ENCODE measurements at places on chromosomes 6 and 20.

DNA sequence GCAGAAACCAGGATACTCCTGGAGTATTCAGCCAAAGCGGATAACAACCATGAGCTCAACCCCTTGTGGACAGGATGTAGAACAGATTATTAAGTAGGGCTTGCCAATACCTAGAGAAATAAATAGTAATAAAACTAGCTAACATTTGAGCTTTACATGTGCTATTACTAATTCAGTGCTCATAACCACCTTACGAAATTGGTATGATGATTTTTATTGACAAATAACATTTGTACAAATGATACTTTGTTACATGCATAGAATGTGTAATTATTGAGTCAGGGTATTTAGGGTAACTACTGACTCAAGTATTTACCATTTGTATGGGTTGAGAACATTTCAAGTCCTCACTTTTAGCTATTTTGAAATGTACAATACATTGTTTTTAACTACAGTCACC lies 287.9 kb downstream of the CDC5L start:
- DNase-seq: no peak

GRCh38 chr6:168072261-168072660 lies 6.8 kb downstream of the FRMD1 start:
- DNase-seq: no peak

DNA sequence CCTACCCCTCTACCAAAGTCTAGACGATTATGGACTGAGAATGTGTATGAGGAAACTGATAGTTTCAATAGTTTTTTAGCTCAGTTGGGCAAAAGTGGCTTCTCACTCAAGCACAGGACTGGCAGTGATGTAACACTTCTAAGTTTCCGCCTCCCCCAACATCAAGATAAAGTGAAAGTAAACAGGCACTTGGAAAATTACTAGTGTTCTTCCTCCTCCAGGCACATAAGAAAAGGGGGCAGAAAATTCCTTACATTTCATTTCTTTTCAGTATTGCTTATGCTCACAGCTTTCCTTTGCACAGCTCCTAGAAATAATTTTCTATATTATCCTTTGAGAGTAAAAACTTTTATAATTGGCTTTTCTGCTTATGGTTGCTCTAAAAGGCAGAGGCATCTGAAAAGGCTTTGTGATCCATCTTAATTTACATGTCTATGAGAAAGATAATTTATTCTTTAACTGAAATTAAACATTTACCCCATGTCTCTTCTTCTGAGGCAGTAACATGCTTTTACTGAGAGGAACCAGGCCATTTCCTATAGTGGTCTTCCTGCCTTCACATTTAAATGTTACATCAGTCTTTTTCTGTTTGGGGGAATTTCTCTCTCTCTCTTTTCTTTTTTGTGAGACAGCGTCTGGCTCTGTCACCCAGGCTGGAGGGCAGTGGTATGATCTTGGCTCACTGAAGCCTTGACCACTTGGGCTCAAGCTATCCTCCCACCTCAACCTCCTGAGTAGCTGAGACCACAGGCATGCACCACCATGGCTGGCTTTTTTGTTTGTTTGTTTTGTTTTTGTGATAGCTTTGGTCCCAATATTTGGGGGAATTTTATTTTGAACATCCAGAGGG lies 65.0 kb upstream of the EEF1A1 start:
- DNase-seq: no peak

DNA sequence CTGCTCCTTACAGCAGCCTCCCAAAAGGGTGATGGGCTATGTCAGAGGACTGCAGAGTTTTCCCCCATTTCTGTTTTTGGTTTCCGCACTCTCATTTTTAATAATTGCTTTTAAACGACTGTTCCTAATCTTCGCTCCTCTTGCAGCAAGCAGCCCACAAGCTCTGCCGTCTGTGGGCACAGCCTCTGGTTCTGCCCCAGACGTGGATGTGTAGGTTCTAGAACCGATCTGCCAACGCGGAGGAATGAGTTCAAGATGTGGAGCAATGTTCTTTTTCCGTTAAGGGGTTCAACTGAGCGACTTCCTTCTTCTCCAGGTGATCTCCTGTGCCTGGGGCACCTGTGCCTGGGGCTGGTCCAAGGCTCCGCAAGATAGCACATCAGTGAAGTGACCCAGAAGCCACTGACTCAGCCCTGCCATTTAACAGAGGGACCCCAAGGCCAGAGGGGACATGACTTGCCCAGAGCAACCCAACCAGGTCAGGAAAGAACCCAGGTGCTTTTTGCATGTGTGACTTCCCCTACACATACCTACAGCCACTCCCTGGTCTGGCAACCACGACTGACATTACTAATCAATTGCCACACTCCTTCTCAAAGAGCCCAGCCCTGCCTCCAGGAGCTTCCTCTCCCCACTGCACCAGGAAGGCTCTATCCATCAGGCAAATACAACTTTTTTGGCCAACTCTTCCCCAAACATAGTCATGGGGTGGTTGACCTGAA lies 22.7 kb downstream of the PMEPA1 start:
- DNase-seq: no peak

- no peak for DNase-seq
Measured at GRCh38 chr20:14633507-14633906, 296.1 kb upstream of the FLRT3 start.

- DNase-seq: no peak
Measured at GRCh38 chr6:11921017-11921438, 91.1 kb upstream of the HIVEP1 start.

DNA sequence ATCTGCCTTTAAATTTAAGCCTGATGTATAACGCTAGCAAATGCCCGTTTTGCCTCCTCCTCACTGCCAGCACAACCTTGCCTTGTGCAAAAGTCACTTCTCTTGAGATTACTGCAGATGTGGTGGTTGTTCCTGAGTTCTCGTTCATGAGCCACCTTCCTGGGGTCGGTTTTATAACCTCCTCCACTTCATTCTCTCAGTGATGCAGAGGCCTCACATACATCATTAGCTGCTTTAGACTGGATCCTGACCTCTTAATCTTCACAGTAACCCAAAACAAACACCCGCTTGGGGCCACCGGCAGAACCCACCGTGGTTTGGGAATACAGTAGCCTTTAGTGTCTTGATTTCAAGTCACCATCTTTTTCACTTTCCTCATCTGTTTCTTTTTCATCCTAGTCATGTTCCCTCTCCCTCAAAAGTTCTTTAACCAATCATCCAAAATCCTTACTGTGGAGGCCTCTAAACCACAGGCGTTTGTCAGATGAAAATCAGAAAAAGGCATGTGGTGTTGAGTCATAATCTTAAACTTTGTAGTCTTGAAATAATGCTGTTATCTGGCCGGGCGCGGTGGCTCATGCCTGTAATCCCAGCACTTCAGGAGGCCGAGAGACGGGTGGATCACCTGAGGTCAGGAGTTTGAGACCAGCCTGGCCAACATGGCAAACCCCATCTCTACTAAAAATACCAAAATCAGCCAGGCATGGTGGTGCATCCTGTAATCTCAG lies 430.3 kb upstream of the SOX4 start:
- no peak for DNase-seq

DNA sequence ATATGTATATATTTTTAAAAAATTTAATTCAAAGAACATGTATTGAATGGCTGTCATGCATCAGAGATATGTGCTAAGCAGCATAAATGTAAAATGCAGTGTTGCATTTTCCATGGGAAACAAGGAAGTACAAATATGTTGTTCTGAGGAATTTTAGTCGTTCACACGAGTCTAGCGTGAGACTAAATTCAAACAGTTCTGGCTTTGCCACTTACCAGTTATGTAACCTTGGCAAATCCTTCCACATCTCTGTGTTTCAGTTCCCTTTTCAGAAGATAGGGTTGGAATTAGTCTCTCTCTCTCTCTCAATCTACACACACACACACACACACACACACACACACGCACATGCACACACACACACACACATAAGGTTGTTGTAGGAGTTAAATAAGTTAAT lies 305.4 kb downstream of the UTRN start:
- DNase-seq: no peak

DNA sequence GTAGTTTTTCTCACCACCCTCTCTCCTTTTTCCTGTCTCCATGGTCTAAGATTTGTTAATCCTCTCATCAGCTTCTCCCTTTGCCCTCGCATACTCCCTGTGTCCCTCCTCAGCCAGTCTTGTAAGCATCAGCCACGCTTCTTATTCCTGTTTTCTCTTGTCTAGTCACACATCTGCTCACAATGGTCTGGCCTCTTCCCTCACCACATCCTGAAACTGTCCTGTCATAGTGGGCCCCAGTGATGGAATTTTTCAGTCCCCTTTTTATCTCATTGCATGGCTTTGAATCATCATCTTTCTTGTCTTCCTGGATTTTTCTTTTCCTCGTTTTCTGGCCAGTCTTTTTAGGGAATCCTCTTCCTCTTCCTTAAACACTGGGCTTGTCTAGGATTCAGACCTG lies 57.2 kb downstream of the GFRA4 start:
- no peak for DNase-seq

DNA sequence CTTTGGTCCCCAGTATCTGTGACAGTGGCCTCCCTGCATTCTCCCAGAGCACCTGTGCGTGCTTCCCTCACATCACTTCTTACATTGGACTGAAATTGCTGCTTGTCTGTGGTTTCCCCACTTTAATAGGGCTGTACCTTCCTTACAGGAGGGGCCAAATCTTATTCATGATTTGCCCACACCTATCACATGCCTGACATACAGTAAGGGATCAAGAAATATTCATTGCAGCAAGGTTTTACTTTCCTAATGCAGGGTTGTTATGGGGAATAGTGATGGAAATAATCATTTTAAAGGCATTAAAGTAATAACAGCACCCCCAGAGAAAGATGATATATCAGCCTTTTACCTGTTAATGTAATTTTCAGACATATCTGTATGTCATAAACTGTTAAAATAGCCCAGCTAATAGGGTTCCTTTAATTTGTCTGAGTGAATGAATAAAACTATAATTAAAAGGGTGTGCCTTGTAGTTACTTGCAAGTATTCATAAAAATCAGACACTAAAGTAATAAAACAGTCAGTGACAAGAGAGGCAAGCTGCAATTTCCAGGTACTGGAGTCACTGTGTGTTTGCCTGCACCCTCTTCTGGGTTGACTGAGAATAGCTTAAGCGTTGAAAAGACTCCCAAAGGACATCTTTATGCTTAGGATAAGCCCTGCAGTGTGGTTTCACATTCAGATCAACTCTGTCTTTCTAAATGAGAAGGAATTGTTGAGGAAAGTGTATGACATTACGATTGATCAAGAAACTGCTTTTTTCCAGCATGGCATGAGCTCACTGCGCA lies 182.7 kb downstream of the PHACTR1 start:
- no peak for DNase-seq

DNA sequence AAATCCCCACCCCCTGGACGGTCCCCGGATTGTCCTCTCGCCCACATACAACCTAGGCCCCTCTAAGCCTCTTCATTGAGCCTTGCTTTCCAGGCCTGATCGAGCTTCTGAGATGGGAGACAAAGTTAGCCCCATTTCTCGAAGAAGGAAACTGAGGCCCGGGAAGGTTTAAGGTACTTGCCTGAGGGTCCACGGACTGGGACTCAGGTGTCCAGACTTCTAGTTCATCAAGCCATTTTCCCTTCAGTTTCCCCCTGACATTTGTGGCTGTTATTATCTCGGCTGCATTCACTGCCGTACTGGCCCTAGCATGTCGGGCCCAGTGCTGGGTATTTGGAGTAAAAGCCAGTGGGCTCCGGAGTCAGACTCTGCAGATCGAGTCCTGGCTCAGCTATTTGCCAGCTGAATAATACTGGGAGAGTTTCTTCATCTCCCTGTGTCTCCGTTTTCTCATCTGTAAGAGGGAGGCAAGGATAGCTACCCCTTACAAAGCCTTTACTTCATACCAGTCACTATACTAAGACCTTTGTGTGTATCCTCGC lies 633 bp downstream of the RPRD1B start:
- DNase-seq: no peak

DNA sequence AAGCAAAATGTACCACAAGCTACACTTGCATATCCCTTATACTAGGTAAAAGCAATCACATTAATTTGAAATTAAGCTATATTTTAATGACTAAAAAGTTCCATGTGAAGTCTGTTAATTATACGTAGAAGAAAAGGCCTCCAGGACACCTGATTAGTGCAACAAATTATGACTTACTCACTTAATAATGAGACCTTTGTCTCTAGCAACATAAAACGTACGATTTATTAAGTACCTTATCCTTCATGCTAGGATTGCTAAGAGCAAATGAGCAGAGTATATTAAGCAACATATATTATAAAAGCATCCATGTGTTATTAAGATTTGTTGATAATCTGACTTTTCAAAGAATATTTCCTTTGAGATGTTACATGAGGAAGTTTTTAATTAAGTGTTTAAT lies 2.5 kb downstream of the BMP5 start:
- DNase-seq: no peak

DNA sequence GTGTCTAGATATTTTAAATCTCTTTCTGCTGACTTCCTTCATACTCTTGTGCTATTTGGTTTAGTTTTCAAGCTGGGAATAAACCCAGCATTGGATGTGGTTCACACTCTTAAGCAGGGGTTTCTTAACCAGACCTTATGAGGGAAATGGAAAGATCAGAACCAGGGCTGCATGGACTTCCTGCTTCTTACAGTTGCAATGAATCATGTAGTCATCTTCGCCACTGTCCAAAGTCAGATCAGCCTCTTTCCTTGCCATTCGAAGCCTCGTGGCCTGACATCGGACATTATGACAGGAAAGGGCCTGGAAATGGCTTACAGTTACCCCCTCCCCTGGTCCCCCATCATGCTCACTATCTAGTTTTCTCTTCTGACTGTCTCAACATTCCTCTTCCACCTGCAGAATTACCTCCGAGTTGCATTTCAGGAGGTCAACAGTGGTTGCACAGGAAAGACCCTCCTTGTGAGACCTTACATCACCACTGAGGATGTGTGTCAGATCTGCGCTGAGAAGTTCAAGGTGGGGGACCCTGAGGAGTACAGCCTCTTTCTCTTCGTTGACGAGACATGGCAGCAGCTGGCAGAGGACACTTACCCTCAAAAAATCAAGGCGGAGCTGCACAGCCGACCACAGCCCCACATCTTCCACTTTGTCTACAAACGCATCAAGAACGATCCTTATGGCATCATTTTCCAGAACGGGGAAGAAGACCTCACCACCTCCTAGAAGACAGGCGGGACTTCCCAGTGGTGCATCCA lies 16.8 kb upstream of the NAA20 start:
- DNase-seq: no peak
